ENCODE measurements at places on chromosomes 7 and 10. TPM values are rescaled to one million over a fixed set of nuclear protein-coding genes. Genes with fewer than 3 reads are reported as not detected.
A peak's percentile ranks its signal among the peaks of the same experiment; 100 is the strongest.

Gene SPDYE16
- total RNA-seq = 0.73 TPM

Gene FAM13C
- 17.8 TPM for total RNA-seq

- DNase-seq = no peak
Measured at GRCh38 chr10:103736763-103737162, 118.6 kb downstream of the SH3PXD2A start.

Gene GBX1
- total RNA-seq = not detected

DNA sequence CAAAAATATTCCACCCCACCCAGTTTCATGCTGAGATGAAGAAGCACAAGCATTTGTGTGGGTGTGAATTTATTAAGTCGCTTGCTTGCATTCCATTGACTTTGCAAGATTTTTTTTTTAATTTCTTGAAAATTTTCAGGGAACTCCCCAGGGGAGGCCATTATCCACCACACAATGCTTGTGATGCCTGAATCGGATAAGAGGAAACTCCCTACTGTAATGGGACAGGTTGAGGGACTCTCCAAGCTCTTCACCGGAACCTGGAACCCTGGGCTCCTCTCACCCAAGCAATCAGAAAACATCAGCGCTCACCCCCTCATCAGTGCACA, 153.6 kb upstream of the ZMIZ1 start:
- no peak for DNase-seq

Gene CNTNAP2
- 0.66 TPM for total RNA-seq

Gene CALML3
- total RNA-seq = 3.6 TPM

- DNase-seq = no peak
Measured at GRCh38 chr7:130695840-130696239, 9.5 kb upstream of the TSGA13 start.

Gene NPSR1
- total RNA-seq = not detected

DNA sequence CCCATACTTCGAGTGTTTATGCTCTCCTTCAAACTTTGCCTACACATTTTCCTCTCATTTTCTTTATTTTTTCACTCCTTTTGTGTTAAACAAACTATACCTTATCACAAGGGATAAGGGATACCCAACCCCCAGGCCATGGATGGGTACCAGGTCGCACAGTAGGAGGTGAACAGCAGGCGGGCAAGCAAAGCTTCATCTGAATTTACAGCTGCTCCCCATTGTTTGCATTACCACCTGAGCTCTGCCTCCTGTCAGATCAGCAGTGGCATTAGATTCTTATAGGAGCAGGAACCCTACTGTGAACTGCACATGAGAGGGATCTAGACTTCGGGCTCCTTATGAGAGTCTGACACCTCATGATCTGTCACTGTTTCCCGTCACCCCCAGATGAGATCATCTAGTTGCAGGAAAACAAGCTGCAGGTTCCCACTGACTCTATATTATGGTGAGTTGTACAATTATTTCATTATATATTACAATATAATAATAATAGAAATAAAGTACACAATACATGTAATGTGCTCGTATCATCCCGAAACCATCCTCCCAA, 28.5 kb downstream of the ZC3HC1 start:
- DNase-seq = no peak

Gene GRID1
- 8.5 TPM for total RNA-seq

GRCh38 chr10:7561216-7561893, 105.4 kb downstream of the ITIH5 start:
- DNase-seq = peak; percentile 32

- no peak for DNase-seq
Measured at GRCh38 chr10:93290661-93291354, 191.3 kb downstream of the MYOF start.

Gene MYO3A
- not detected for total RNA-seq

- DNase-seq = no peak
Measured at GRCh38 chr7:157952050-157952667, 615.4 kb downstream of the DNAJB6 start.

DNA sequence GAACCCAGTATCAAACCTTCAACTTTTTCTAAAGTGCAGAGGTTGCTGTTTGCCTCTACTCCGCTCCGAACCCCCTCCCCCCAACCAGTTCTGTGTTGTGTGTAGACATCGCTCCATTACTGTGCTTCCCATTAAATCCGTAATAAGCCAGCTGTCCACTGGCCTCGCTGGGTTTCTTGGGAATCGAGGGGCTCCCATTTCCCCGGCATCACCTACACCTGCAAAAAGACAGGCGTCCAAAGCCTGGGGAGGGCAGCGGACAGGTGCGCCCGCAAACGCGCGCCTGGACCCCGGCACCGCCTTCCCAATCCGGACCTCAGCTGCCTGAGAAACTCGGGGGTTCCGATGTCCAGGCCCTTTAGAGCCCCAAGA, 631 bp downstream of the RTKN2 start:
- DNase-seq = no peak

Gene BTBD16
- not detected for total RNA-seq

DNA sequence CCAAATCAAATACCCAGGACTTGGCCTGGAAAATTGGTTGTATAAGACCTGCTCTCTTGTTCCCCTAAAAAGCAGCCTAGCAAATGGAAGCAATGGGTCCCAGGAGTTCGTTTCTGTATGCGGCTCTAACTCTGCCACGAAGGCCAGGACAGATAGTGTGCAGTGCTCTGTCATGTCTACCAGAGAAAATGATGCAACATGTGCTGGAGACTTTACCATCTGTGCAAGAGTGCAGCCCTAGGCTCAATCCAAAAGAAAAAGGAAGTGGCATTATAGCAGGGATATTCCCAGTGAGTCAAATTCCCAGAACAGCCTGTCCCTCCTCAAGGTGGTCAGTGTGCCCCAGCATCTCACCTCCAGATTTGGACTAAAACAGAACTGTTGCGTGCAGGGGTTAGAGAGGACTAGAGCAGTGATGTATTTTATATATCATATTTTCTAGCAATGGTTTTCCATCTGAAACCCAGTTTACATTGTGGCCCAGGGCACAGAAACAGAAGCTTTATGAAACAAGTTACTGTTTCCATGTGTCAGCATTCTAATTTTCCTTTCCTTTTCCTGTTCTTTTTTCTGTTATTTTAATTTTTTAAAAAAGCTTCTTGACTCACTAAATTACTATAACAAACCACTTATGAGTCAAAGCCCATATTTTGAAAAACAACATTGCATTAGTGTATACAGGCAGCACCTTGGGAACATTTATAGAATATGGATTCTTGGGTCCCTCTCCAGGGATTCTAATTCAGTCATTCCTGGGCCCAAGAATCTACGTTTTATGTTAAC, 311.2 kb downstream of the RNLS start:
- DNase-seq = no peak

GRCh38 chr7:140876519-140877248, 48.0 kb downstream of the BRAF start:
- DNase-seq = no peak

Gene SLC26A3
- total RNA-seq = not detected

DNA sequence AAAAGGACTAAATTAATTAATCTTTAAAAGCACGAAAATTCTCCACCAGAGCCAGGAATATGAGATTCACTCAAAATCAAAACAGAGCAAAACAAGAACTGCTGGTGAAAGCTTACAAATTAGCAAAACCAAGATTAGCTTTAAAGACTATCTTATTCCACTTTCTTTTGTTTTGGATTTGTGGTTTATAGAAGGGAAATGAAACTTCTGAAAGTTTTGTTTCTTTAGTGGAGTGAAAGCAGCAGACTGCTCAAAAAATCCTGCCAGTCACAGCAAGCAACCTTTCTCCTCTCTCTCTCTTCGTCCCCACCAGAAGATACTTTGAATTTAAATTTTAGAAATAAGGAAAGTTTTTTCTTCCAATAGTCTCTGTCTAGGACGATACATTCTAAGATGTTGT, 7.8 kb downstream of the ACTA2 start:
- no peak for DNase-seq

Gene NUTM2B
- total RNA-seq = 0.16 TPM

DNA sequence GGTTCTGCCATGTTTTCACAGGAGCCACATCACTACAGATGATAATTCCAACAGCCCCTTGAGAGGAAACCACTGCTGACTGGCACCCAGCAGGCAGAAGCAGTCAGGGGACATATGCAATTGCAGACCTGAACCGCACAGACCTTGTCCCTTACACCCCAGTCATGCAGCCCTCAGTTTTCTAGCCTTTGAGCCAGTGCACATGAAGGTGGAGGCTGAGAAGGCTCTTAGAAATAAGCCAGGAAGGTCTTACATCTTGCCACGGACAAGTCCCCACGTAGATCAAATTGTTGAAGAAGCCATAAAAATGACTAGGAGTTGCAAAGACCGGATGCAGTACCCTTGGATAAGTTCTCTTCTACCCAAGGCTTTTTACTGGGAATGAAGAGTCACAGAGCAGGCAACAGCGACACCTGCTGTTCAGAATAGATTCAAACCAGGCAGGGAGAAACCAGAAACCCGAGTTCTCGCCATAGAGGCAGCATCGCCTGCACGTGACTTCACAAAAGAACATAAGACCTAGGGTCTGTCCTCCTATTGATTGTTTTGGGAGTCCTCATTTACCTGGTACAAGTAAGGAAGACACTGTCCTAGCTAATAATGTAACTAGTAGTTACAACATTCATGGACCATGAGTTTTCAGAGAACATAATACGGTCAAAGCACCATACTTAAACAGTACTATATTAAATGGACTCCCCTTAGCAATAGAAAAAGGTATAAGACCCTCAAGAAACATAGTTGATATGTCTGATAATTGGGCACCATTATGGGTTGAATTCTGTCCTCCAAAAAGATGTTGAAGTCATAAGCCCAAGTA, 11.1 kb downstream of the STEAP1B start:
- DNase-seq = peak; percentile 60
